ENCODE measurements at places on chromosomes 16 and 17.
A peak's percentile ranks its signal among the peaks of the same experiment; 100 is the strongest.

GRCh38 chr17:12085076-12085949 is 64.6 kb downstream of the MAP2K4 start:
- DNase-seq: no peak

- DNase-seq: no peak
Measured at GRCh38 chr17:82238472-82239201, 9.8 kb downstream of the SLC16A3 start.

DNA sequence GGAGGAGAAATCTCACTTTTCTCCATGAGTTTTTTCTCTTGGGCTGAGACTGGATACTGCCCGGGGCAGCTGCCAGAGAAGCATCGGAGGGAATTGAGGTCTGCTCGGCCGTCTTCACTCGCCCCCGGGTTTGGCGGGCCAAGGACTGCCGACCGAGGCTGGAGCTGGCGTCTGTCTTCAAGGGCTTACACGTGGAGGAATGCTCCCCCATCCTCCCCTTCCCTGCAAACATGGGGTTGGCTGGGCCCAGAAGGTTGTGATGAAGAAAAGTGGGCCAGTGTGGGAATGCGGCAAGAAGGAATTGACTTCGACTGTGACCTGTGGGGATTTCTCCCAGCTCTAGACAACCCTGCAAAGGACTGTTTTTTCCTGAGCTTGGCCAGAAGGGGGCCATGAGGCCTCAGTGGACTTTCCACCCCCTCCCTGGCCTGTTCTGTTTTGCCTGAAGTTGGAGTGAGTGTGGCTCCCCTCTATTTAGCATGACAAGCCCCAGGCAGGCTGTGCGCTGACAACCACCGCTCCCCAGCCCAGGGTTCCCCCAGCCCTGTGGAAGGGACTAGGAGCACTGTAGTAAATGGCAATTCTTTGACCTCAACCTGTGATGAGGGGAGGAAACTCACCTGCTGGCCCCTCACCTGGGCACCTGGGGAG is 19.1 kb downstream of the NGFR start:
- DNase-seq: no peak

GRCh38 chr17:28763137-28763799 is 19.5 kb downstream of the TRAF4 start:
- no peak for DNase-seq

DNA sequence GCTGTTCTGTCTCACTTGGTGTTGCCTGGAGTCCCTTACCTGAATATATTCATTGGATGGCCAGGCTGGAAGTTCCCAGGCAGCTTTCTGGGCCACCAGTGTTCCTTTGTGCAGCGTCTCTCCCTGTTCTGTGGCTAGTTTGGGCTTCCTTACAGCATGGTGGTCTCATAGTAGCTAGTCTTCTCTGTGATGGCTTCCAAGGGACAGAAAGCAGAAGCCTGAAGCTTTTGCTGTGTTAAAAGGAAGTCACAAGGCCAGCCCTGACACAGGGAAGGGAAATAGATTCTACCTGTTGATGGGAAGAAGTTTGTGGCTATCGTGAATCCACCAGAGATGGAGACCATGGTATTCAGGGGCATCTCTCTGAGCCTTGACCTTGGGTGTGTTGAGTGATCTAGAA is 34.6 kb downstream of the PLCG2 start:
- DNase-seq: no peak

DNA sequence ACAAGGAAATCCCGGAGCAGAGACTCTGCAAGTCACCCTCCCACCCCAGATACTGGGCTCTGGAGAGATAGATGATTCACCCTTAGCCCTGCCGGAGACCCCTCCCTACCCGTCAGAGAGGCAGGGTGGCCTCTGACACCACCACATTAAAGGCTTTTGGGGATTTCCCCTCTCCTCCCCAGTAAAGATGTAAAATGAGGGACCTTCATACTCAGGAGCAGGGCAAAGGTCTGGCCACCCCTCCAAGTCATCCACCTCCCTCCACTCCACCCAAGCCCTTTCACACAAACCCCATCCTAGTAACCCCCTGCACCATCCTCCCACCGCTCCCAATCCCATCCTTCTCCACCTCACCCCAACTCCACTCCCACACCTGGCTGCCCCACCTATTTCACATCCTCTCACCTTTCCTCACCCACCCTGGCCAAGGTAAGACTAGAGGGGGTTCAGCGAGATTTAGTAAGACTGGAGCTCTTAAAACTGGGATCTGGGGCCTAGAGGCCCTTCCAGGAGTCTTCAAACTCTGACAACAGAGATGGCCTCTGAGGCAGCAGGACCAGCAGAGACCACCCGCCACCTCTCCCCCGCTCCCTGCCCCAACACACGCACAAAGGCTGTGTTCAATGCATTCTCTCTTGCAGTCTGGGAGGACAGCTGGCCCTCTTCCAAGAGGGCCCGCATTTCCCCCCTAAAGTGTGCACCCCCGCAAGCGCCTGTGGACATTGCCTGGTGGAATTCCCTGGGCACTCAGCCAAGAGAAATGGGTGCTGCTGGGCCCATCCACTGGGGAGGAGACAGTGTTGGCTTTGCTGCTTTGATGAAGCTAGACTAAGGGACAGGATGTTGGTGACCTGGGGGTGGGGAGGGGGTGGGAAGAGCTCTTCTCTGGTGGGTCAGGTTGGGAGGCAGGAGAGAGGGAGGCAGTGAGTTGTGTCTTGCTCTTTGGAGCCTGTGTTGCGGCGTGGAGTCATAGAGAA is 1.1 kb downstream of the ABAT start:
- DNase-seq: no peak

- peak; percentile 12 for DNase-seq
Measured at GRCh38 chr17:66850692-66851091, 15.8 kb downstream of the CACNG5 start.

DNA sequence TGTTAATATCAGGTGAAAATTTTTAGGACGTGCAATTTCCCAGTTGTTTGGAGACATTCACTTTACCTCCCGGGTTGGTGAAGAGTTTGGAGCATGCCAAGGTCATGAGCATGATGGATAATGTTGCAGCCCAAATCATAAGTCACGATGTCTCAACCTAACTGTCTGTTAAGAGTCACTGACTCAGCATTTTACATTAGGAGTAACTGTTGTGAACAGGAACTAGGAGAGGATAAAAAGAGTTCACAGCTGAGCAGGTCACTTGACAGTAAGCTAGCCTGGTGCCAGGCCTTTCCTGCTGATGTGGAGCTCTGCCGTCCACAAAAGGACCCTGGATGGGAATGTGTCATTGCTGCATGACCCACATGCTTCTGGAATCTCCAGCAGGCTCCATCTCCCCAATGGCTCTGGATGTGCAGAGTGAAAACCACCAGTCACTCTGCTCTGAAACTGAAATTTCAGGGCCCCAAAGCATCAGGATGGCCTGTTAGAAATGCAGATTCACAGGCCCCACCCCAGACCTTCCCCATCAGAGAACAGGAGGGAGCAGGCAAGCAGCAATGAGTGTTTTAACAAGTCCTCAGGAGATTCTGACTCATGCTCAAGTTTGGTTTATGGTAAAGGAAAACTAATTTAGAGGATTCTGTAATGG is 371.6 kb upstream of the MAF start:
- no peak for DNase-seq

GRCh38 chr16:67278773-67279295 is 498 bp upstream of the PLEKHG4 start:
- DNase-seq: no peak

GRCh38 chr16:48215738-48216137 is 28.4 kb upstream of the LONP2 start:
- DNase-seq: no peak

DNA sequence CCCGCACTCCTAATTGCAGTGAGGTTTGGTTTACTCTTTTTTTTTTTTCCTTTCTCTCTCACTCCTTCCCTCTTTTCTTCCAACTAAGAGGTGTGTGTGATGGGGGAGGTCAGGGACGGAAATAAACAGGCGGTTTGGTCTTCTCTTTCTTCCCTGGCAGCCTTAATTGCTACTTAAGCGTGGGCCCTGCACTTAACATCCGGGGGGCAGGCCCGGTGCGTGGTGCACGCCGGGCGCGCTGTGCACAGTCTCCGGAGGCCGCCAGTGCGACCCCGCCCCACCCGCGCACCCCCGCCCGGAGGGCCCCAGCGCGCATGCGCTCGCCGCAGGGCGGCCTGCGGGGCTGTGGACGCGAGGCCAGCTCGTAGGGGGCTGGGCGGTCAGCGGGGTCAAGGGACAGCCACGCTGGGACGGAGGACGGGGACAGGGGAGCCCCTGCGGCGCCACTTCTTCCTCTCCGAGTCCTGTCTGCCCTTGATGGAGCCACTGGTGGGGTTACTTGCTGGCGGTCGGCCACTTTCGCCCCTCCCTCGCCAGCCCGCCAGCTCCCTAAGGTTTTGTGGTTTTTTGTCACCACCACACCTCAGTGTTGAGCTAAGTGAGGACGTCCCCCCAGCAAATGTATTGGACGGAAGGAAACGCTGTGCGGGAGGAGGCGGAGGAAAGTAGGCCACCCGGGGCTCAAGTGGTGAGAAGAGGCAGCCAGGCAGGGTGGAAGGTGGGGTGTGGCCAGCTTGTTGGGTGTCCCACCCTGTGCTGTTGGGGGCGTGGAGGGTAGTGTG is 120.9 kb downstream of the MRM1 start:
- peak; percentile 47 for DNase-seq

Data from globus pallidus (tissue), 1 donor.